ENCODE measurements at places on chromosomes 5 and 9.

GRCh38 chr9:23447166-23447565 lies 378.9 kb downstream of the ELAVL2 start:
- DNase-seq = no peak

GRCh38 chr9:93582550-93582949 lies 6.2 kb downstream of the PHF2 start:
- DNase-seq = no peak

GRCh38 chr9:136545965-136546696 lies at the start of gene NOTCH1:
Gene NOTCH1, minus strand, starts transcription at chr9:136546048. Its CDS starts 262 bp downstream, at chr9:136545786.
- peak; percentile 48 for DNase-seq

- DNase-seq = no peak
These were observed 106.0 kb upstream of the RPS23 start for GRCh38 chr5:82384034-82384750.

DNA sequence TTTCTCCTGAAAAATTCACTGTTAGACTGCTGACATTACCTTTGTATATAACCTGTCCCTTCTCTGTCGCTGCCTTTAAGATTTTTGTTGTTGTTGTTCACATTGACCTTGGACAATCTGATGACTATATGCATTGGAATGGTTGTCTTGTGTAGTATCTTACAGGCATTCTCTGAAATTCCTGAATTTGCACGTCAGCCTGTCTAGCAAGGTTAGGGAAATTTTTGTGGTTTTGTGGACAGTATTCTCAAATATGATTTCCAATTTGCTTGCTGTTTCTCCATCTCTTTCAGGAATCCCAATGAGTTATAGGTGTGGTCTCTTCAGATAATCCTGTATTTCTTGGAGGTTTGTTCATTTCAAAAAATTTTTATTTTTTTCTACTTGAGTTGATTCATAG lies 140.8 kb downstream of the PRR16 start:
- DNase-seq = peak; percentile 75

Data from kidney glomerular epithelial cell (primary cell).